ENCODE measurements at places on chromosomes 16 and 17.

DNA sequence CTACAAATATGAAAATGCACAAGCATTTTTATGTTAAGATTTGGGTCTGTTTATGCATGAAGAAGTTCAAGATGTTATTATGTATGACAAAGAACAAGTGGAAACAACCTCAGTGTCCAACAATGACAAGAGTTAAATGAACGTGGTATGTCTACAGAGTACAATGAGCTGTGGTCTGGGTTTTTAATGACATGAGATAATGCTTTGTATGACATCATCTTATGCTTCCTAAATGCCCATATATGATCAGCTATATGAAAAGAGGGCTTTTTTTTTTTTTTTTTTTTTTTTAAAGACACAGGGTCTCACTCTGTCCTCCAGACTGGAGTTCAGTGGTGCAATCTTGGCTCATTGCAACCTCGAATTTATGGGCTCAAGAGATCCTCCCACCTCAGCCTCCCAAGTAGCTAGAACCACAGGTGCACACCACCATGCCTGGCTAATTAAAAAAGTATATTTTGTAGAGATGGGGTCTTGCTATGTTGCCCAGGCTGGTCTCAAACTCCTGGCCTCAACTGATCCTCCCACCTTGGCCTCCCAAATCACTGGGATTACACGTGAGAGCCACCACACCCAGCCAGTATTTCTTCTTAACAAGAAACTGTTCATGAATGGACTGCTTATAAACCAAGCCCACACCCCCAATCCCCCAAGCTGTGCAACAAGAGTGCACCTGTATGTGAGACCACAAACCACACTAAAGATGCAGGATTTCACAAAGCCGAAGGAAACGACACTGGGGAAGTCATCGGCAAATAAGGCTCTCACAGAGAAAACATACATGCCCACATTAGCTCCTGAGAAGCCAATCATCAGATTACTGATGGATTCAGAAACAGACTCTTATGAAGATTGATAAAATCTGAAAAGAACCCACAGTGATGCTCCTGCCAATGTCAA lies 114.5 kb downstream of the CPPED1 start:
- no peak for DNase-seq

DNA sequence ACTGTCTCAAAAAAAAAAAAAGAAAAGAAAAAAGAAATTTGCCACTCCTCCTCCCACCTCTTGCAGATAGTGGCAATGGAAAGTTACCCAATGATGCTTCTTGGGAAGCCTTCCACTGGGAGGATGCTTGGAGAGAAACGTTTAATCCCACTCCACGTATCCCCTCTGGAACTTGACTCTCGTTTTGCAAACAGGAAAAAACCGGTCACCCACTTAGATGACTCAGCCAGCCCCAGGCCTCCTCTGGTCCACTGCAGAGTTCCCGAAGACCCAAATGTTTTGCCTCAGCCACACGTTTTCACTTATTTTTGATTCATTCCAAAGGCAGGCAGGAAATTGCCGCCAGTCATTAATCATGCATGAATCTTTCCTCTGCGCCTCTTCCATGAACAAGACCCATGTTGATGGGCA lies 9.3 kb upstream of the TNFRSF17 start:
- DNase-seq: peak; percentile 55

- DNase-seq: no peak
These were observed 224.7 kb upstream of the IRX3 start for GRCh38 chr16:54511222-54511731.

DNA sequence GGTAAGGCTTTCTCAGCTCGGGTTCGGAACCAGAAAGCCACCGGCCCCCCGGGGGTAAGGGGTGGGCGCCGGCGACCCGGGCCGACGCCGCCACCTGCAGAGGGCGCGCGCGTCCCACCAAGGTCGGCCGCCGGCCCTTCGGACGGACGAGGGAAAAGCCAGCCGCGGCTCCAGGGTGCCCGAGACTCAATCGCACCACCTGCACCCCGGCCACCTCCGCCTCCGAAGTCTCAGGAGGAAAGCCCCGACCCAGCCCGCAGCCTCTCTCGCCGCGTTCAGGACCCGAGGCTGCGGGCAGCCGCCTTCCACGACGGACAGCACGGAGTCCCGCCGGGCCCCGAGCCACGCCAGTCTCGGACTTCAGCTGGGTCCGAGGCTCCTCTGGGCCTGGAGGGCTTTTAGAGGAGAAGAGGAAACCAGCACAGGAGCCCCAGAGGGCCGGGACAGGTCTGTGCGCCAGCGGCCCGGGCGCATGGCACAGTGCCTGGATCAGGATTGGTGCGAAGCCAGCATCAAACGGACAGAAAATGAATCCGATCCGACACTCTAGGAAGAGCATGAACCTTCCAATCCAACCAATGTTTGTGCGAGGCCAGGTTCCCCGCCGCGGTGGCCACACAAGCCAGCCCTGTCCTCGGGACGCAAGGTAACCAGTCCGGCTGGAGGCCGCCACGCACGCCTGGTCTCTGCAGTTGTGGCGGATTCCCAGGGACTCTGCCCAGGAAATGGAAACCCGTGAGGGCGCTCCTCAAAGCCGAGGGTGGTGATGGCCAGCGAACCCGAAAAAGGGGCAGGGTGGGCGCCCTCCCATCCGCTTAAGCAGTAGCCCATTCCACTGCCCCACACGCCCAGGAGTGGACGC lies 6.7 kb downstream of the CBX8 start:
- DNase-seq: no peak

DNA sequence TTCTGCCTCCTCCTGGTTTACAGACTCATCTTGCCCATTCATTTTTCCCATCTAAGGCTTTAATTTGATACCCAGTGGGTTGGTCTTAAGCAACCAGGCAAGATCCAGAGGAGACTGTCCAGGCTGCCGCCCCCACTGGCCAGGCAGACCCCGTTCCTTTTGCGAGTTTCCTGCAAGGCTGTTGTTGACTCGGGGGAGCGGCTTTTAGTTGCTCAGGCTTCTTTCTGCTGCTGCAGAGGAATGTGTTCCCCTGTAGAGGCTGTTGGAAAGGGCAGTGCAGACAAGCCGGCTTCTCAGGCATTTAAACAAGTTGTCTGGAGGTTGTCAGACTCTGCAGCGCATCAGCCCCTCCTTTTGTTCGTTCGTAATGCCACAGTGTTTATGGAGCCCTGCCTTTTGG lies 231.2 kb downstream of the PRKCA start:
- no peak for DNase-seq

GRCh38 chr17:42702446-42702845 lies 20.1 kb downstream of the CNTNAP1 start:
- DNase-seq: no peak

DNA sequence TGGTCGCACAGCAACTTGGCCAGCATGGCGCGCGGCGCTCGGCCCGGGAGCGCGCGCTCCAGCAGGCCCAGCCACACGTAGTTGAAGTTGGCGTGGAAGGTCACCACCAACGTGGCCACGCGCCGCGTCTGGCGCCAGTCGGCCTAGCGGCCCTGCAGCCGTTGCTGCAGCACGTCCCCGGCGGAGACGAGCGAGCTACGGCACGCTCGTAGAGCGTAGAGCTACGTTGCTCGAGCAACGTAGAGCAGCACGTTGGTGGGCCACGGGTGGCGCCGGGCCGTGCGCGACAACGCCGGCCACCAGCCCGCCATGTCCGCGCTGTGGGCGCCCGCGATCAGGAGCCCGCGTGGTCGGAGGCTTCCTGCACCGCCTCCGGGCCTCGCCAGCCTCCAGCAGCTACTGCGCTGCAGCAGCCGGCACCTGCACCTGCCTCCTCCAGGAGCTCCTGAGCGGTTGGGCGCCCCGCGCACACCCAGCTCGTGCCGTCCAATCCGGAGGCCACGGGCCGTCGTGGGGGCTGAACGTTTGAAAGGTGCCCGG lies 13.4 kb upstream of the SULT1A1 start:
- DNase-seq: no peak

- DNase-seq: no peak
These were observed 300.6 kb downstream of the SEC14L1 start for GRCh38 chr17:77441130-77441920.

GRCh38 chr17:82935966-82936767 lies 96.3 kb upstream of the ZNF750 start:
- DNase-seq: no peak

DNA sequence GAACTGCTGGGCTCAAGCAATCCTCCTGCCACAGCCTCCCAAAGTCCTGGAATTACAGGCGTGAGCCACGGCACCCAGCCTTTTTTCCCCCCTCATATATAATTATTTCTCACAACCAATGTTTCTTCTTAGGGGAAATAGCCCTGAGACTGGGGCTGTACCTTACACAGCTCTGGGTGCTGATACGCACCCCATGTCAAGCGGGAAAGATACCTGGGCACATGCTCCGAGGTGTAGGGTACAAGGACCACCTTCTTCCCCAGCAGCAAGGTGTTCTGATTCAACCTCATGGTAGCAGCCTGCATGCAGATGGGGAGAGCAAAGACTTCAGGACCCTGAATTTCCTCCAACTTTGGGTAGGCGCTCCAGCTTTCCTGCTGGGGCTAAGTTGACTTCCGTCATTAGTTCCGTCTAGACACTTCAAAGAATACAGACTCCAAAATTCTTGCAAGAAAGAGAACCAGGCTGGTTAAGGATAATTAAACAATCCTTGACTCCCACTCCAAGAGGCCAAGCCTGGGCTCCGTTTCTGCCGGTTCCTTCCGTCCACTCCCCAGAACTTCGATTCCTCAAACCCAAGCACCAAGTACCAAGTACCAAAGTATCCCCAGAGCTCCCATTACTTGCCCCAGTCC lies 619 bp downstream of the NAT9 start:
- DNase-seq: no peak

DNA sequence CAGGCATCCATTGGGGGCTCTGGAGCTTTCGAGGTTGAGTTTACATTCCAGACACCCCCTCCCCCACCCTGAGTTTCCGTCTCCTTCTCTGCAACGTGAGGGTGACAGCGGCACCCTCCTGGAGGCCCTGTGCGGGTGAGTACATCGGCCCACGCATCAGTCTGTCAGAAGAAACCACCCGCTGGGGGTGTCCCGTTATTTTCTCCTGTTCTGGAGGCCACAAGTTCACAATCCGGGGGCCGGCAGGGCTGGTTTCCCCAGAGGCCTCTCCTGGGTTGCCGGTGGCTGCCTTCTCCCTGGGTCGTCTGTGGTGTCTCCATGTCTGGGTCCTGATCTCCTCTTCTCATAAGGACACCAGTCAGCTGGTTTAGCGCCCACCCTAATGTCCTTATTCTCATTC lies 35.7 kb downstream of the GSE1 start:
- no peak for DNase-seq
